ENCODE measurements at places on chromosomes 6 and 20.

DNA sequence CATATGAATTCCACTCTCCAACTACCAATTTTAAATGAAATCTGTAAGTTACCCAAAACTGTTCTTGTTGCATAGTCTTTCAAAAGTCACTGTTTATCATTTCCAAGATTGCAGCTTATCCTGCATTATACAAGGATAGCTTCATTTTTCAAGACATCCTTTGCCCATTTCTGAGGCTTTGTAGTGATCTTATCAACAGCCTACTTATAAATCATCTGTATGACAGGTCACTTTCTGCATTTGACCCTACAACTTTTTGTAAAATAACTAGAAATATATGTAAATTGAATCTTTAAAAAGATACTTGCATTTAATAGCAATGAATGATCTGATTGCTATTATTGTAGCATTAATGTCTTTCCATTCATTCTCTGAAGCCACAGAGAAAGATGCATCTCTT lies 521.1 kb downstream of the UTRN start:
- no peak for DNase-seq

GRCh38 chr6:2998998-2999617 lies 586 bp upstream of the NQO2 start:
- peak; percentile 67 for DNase-seq

GRCh38 chr6:28974505-28974904 lies 30.6 kb downstream of the ZNF311 start:
- no peak for DNase-seq

GRCh38 chr6:170221753-170222400 lies 69.0 kb downstream of the DLL1 start:
- no peak for DNase-seq

- peak; percentile 86 for DNase-seq
Measured at GRCh38 chr6:9484091-9484490, 930.8 kb downstream of the TFAP2A start.

DNA sequence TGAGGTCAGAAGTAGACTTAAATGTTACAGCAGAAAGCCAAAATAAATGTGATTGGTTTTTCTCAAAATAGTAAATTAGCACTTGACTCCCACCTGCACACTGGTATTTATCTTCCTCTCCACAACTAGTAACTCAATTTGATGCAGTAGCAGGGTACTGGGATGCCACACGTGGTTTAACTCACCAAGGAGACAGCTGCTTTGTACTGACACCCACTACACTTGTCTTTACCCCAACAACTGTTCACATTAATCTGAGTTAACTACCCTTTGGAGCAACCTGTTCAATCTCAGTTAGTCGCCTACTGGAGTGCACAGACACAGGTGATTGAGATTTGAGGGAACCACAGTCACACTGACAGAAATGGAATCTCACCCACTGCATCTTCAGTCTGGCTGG lies 242.1 kb downstream of the PRKN start:
- no peak for DNase-seq

- DNase-seq: peak; percentile 76
Measured at GRCh38 chr20:37276494-37277252, 12.8 kb upstream of the MANBAL start.

DNA sequence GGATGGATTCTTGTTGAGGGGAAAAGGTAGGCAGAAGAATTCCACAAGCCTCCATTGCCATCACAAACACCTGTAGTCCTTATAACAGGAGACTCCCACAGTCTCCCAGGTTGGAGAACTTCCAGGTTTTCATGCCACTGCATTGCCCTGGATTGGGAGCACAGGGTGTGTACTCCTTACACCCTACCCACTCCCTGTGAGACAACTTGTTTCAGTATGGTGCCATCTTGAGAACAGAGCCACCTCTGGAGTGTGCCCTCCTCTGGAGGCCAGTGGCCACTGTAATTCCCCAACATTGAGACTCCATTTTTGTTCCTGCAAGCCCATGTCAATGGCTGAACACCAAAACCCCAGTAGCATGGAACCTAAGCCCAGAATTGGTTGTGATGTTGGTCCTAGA lies 123.5 kb upstream of the LAMA2 start:
- DNase-seq: no peak

DNA sequence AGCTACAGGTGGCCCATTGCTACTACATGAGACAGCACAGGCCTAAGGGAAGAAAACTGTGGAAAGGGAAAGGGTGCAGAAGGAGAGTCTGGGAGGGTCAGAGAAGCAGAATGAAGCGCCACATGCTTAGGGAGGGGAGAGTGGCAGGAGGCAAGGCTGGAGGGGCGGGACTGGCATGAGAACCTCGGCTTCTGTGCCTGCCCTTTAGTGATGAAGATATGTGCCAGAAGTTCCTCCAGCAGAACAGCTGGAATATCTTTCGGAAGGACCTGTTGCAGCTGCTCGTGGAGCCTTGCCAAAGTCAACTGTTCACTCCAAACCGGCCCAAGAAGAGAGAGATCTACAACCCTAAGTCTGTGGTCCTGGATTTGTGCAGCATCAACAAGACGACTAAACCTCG lies 61.8 kb downstream of the CNBD2 start:
- no peak for DNase-seq

GRCh38 chr6:33621711-33622388 lies 728 bp downstream of the ITPR3 start:
- DNase-seq: peak; percentile 39

- DNase-seq: peak; percentile 18
Measured at GRCh38 chr6:42403421-42403820, 48.3 kb downstream of the TRERF1 start.

GRCh38 chr6:18147616-18148015 lies 7.3 kb downstream of the TPMT start:
- no peak for DNase-seq

DNA sequence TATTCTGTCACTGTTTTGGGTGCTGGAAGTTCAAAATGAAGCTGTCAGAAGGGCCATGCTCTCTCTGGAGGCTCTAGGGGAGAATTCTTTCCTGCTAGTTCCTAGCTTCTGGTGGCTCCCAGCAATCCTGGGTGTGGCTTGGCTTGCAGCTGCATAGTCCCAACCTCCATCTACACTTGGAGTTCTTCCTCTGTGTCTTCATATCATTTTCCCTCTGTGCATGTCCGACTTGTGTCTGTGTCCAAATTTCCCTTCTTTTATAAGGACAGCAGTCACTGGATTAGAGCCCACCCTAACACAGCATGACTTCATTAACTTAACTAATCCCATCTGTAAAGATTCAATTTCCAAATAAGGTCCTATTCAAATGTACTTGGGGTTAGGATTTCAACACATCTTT lies 23.3 kb upstream of the ENPP1 start:
- DNase-seq: peak; percentile 76

GRCh38 chr6:71211799-71212198 lies 76.8 kb upstream of the OGFRL1 start:
- peak; percentile 37 for DNase-seq
